NCI-H1436 (cell line): ENCODE measurements at places on chromosomes 16 and 17.

- no peak for DNase-seq
Observed at GRCh38 chr16:79571065-79571902, 29.3 kb downstream of the MAF start.

DNA sequence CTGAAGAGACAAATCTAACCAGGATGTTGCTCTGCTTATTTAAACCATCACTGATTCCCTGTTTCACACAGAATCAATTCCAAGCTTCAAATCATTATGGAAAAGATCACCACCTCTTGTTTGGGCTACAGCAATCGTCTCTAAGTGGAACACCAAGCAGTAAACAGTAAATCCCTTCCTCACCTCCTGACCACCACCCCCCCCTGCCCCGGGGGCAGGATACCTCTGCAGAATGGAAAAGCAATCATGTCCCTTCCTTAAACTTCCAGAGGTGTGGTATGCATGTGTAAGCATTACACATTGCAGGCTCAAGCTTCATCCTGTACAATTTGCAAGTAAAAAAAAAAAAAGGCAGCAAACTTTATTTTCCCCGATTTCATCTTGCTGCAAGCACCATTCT is 373.8 kb downstream of the NPIPA8 start:
- DNase-seq, result no peak

DNA sequence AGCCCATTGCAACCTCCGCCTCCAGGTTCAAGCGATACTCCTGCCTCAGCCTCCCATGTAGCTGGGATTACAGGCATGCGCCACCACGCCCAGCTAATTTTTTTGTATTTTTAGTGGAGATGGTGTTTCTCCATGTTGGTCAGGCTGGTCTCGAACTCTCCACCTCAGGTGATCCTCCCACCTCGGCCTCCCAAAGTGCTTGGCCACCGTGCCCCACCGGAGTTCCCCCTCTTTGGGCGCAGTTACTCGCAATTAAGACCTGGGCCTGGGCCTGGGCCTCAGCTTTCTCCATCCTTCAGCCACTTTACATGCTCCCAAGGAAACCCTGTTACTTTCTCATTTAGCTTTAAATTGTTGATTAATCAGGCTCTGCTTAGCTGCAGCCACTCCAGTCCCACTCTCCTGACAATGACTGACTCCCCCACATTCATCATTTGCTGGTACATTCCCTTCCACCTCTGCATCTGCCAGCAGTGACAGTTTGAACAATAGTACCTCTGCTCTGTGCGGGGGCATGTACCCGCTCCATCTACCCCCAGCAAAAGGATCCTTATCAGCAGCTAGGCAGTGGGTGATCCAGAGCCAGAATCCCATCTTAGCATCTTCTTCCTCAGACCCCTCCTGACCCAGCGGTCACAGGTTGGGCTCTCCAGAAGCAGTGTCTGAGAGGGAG is 47.2 kb upstream of the SLC47A1 start:
- no peak for DNase-seq

GRCh38 chr17:36675786-36676185 is 74.4 kb downstream of the MRM1 start:
- DNase-seq, result no peak

- DNase-seq, result no peak
Observed at GRCh38 chr17:61904094-61904710, 23.6 kb downstream of the INTS2 start.

DNA sequence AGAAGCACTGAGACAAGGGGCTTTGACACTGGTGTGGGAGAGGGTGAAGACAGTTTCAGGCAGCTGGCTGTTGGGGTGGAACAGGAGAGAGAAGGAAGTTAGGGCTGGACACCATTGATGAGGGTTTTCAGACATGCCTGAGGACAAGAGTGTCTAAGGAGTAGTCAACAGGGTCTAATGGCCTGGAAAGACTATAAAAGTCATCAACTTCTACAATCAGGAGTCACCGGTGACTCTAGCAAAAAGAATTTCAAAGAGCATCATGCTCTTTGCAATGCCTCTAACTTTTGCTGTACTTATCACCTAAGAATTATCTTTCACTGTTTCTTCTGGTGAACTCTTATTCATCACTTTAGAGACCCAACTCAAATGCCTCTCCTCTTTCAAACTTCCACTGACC is 213.9 kb downstream of the C16orf78 start:
- no peak for DNase-seq

GRCh38 chr17:17314501-17315071 is 11.4 kb downstream of the NT5M start:
- no peak for DNase-seq

- DNase-seq, result no peak
Observed at GRCh38 chr17:41691031-41691777, 2.5 kb downstream of the EIF1 start.

DNA sequence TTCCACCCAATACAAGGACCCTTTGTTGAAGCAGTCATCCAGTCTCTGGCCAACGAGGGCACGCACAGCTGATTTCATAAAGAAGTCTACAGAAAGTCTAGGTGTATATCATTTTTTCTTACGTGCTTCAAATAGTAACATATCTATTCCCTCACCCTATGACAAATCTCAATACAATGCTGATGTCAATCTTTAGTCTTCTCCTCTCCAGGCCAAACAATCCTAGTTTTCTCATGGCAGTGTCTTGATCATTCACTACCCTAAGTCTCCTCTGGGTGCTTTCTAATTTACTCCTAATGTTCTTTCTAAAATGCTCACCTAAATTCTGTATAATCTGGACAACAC is 92.6 kb downstream of the CACNG1 start:
- DNase-seq, result no peak

DNA sequence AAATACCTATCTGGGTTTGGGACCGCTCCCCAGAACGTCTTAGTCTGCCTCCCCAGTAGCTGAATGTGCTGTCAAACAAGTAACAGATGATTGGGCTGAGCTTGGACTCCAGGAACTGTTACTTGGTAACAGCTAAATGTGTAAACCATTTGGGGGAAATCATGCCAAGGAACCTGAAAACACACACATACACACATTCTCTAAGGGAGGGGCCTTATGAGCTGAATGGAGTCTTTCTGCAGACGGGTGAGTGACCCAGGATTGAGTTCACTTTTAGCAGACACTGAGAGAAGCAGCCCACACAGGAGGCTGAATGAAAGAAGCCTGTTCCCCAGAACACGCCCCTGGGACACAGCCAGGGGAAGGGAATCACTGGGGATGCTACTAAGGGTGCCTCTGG is 1.6 kb downstream of the ACLY start:
- DNase-seq, result no peak
